ENCODE measurements at places on chromosomes 3 and 15.
A peak's percentile ranks its signal among the peaks of the same experiment; 100 is the strongest.

DNA sequence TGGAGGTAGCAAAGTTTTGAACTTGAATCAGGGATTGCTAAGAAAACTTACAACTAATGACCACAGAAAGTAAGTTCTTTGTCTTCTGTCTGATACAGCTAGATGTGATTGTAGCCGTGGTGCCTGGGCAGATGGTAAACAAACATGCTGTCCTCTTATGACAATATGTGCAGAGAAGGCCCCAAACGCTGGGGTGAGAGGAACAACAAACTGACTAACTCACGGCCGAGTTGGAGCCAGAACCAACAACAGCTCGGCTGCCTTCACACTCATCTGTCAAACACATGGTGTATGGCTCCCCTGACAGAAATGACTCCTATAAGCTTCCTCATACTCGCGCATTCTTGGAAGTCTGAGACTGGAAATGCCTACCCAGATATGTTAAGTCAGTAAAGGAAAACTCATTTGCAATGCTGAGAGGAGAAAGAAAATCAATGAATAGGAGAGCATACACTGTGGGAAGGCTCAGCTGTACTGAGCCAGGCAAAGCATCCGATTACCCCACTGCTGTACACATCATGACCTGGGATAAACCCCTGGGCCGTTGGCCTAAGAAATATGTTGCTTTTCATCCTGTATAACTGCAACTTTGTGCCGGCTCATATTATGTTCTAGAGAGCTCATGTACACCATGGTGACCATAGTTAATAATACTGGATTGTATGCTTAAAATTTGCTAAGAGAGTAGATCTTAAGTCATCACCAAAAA is 5.7 kb downstream of the THBS1 start:
- no peak for DNase-seq

GRCh38 chr3:149004622-149005021 is 13.3 kb downstream of the GYG1 start:
- no peak for DNase-seq

DNA sequence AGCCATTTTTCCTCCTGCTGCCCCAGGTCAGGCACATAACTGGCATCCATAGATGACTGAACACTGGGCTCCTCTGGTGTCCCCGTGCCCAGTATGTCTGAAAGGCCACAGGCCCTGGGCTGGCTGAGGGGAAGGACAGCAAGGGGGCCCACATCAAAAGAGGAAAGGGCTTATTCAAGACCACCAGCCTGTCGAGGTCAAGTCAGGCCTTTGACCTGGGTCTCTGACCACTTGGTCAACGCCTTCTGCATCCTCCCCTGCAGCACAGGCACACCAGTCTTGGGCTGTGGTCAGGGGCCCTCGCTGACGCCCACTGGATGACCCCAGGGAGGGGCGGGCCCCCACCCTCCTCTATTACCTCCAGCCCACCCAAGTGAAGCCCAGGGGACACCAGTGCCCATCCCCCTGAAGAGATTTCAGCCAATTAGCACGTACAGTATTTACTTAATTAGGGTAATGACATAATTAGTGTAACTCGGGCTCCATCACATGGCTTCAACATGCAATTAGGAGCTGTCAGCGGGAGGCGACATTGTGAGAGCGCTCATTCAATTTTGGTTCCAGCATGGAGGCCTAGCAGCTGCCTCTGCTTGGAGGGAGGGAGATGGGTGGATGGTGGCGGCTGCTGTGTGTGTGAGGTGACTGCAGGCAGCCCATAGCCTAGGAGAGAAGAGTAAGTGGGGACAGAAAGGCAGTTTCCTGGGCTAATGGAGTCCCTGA is 13.5 kb upstream of the DNAH1 start:
- no peak for DNase-seq

DNA sequence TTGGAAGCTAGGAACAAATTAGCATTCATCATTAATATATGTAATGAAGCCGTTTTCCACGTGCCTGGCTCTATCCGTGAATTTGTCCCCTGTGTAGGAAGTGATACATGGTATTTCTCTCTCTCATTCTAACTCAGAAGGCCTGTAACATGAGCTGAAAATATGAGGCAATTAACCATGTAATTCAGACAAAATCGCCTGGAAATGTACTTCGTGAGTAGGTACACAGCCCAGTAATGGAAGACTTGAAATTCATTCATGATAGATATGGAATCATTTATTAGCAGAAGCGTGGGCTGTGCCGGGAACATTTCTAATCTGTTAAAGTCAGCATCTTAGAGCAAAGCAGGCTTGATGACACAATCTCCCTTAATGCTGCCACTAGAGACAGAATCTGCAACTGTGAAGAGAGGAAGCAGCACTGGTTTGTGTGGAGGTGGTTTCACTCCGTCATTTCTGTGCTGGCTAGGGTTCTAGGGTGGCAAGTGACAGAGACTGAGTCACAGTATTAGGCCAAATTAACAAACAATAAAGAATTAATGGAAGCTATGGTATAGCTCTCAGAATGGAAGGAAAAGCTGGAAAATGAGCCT is 225.0 kb upstream of the PROK2 start:
- no peak for DNase-seq

DNA sequence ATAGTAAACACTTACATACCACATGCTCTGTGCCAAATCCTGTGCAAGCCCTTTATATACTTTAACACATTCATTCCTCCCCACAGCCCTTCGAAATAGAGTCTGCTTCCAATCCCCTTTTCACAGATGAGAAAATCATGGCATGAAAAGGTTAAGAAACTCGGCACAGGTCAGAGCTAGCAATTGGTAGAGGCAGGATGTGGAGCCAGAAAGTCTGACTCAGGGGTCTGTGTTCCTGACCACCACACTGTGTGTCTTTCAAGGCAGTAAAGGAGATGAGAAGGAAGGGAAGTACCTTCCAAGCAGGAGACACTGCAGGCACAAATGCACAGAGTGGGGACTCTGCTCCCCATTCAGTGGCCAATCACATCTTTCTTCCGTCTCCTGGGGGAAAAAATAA is 61.1 kb downstream of the SCN11A start:
- no peak for DNase-seq

DNA sequence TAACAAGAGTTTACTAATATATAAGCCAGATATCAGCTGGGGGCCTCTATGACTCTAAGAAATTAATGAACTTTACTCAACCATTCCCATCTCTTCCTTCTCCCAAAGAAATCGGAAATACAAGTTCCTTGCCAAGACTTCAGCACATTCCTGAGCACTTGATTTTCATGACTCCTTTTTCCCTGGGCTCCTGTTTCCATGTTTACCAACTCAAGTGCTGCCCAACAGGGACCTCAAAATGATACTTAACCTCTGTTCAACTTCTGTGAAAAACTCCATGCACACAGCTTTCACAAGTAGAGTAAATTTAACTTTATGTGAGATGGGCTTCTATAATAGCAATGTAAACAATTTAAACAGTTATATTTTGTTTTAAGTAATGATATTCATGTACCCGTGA is 315.8 kb upstream of the CDIN1 start:
- DNase-seq: no peak

DNA sequence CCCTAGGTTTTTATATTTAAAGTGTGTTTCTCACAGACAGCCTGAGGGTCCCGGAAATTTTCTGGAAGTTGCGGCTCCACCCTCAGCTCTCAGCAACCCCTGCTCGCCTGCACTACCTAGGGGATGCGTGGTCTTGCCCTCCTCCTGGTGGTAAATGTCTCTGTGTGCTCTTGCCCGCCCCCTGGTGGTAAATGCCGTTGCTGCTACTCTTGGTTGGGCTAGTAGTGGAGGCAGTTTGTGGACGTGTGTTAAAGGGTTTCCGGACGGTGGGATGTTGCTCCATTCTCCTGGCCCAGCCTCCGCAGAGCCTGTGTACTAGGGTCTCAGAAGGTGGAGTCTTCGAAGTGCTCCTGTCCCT is 27.4 kb downstream of the STOML1 start:
- DNase-seq: peak; percentile 92

DNA sequence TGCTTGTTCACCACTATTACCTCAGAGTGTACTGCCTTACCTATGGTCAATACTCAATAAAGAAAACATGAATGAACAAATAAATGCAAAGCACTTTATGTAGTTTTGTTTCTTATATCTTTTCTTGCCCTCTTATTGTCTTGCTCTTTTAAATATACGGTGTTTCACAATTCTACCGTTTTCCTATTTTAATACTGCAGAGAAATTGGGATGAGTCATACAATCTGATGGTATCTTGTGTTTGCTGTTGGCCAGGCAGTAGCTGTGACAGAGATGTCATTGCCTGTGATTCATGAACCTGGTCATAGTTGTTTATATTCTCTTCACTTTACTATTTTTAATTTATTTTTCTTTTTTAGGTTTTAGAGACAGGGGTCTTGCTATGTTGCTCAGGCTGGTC is 48.3 kb downstream of the SERP1 start:
- DNase-seq: no peak

DNA sequence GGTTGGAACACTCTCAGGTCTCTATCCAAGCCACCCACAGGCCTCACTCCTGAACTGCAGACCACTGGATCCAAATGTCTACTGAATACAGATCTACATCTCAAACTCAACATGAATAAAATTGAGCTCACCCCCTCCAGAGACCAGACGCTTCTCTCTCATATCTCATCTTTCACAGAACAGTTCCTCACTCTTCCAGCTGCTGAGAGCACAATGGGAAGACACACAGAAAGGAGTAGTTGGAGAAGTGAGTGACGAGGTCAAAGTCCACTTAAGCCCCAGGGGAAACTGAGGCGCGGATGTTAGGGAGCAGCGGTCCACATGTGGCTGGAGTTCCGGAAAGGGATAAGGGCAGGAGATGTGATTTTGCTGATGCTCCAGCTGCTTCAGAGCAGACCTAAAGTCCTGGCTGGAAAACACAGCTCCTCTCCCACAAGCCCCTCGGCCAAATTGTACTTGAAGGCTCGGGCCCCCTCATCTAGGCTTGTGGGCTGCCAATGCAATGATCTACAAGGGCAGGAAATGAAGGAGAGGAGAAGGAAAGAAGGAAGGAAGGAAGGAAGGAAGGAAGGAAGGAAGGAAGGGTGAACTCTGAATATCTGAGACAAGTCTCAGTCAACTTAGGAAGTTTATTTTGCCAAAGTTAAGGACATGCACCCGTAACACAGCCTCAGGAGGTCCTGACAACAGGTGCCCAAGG is 211.2 kb upstream of the TLE3 start:
- no peak for DNase-seq

- DNase-seq: no peak
Measured at GRCh38 chr3:191019855-191020254, 157.4 kb upstream of the GMNC start.

- no peak for DNase-seq
Measured at GRCh38 chr3:119625451-119626153, 27.9 kb downstream of the PLA1A start.

- no peak for DNase-seq
Measured at GRCh38 chr3:127050733-127051132, 67.8 kb downstream of the PLXNA1 start.

GRCh38 chr3:121637922-121638321 is 22.8 kb downstream of the HCLS1 start:
- DNase-seq: no peak

- no peak for DNase-seq
Measured at GRCh38 chr3:29516164-29516563, 235.3 kb downstream of the RBMS3 start.

- no peak for DNase-seq
Measured at GRCh38 chr15:57677204-57677603, 29.3 kb upstream of the POLR2M start.

GRCh38 chr3:143203142-143203541 is 83.6 kb downstream of the CHST2 start:
- DNase-seq: no peak

- no peak for DNase-seq
Measured at GRCh38 chr15:38733331-38733730, 168.7 kb upstream of the RASGRP1 start.

GRCh38 chr3:30549600-30549999 is 56.8 kb upstream of the TGFBR2 start:
- no peak for DNase-seq

DNA sequence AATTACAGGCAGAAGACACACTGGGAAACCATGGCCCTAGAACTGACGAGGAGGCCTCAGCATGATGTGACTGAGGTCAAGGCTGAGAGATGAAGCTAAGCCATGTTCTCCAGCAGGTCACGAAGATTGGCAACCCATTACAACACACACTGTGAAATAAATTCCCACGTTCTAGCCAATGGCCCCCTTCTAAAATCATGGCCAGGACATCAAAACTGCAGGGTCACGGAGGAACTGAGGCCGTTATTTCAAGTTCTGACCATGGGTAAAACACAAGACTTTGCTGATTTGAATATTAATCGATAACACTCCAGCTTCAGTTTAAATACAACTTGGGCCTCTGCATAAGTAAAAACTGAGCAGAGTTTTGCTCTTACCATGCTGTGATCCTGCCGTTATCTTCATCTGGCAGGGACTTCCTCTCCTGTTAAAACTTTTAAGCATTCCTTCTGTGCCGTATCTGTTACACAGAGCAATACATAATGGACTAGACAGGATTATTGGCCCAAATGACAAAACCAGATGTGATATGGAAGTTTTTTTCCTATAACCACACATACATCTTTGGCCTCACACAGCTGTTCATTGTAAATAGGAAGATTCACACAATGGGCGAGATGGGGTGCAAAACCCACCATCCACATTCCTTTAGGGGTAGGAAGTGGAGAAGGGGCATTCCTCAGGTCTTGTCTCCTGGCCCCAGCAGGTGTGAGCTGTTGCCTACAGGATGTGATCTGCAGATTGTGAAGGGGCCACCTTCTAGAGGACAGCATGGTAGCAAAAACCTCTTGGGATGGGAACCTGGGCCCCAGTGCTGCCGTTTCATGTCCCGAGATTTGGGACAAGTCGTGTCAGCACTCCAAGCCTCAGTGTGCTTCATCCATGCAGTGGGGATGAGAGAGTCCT is 207.4 kb downstream of the OPA1 start:
- no peak for DNase-seq

GRCh38 chr3:137987723-137988122 is 22.2 kb upstream of the CLDN18 start:
- no peak for DNase-seq

- DNase-seq: no peak
Measured at GRCh38 chr3:112976001-112976400, 1.1 kb upstream of the CD200R1 start.

- DNase-seq: no peak
Measured at GRCh38 chr15:59124261-59124660, 19.3 kb downstream of the CCNB2 start.

DNA sequence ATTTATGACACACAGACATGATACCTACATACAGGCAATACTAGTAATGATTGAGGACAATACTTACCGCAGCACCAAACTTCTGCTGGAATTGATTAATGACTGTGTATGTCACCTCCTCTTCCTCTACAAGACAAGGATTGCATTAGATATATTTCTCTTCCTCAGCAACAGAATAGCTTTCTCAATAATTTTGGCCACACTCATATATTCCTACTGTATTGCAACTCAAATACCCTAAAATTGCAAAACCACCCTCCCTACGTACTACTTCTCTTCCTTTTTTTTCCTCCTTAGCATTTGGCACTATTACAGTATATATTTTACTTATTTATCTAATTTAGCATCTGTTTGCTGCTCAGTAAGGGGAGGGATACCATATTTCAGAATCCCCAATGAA is 14.8 kb downstream of the EXD1 start:
- no peak for DNase-seq

GRCh38 chr3:54931182-54931581 is 3.3 kb upstream of the LRTM1 start:
- no peak for DNase-seq

GRCh38 chr3:73813291-73813690 is 188.6 kb upstream of the PDZRN3 start:
- DNase-seq: no peak

- DNase-seq: no peak
Measured at GRCh38 chr3:168847291-168847883, 751.7 kb upstream of the GOLIM4 start.

Data from stimulated activated CD4-positive, alpha-beta T cell treated with anti-CD3 and anti-CD28 coated beads, Interleukin-2, amount 100 ng/mL, for 24 hours (primary cell).